ENCODE measurements at places on chromosomes 16 and 17.

DNA sequence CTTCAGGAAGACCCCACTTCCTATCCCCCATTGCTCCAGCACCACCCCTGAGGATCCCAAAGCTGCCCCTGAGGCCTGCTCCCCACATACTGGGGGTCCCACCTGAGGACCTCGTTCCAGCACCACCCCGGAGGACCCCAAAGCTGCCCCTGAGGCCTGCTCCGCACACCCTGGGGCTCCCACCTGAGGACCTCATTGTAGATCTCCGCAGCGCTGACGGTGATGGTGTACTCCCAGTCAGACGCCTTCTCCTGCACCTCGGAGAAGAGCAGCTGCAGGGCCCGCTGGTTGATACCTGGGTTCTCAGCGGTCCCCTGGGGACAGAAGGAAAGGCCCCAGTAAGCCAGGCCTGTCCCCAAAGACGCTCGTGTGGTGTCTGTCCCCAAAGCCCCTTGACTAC lies 26.4 kb downstream of the KATNB1 start:
- DNase-seq: no peak

- no peak for DNase-seq
Observed at GRCh38 chr16:56481468-56482122, 30.2 kb downstream of the OGFOD1 start.

GRCh38 chr17:17200311-17200710 lies 5.8 kb downstream of the PLD6 start:
- DNase-seq: no peak

DNA sequence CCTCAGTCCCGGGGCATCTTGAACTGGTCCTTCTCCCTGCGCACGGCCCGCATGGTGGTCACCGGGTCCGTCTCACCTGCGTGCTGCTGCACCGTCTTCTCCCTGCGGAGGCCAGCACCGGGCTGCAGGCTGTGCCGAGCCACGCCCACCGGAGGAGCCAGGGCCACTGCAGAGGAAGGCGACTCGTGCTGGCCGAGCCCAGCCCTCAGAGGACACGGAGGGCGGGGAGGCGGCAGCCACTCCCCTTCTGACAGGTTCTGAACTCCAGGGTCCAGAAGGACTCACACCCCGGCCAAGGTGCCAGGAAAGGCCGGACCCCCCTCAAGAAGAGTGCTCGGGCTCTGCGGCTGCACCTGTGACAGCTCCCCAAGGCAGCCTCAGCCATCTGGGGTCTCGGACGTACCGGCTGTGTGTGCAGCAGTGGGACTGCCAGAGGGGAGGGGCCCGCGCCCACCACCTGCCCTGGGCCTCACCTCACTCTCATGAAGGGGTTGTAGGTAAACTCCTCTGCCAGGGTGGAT lies 15.8 kb upstream of the IGFALS start:
- DNase-seq: no peak

DNA sequence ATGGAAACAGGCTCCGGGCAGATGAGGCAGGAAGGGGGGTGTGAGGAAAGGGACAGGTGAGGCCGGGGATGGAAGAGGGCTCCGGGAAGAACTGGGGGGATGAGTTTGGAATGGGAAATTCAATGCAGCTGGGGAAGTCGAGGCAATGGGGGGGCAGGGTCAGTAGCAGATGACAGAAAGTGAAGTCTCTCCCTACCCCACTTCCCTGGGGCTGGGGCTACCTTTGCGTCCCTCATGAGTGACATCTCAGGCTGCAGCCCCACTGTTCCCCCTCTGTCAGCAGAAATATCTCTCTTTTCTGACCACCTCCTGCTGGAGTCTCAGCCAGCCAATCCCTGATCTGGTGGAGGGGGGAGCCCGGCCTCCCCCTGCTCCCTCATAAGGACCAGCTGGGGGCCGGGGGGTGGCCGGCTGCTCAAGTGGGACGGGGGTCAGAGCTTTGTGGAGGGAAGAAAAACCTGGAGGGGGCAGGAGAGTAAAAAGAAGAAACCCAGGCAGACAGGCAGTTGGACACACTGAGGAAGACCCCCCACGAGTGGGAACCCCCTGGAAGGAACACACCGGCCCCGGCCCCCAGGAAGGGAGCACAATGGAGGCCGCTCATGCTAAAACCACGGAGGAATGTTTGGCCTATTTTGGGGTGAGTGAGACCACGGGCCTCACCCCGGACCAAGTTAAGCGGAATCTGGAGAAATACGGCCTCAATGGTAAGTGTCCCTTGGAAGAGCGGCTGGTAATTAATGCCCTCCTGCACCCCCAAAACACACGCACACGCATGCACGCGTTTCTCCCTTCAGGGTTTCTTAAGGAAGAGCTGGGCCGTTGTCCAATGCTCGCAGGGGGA lies at the start of gene ATP2A1:
Gene ATP2A1 (plus strand): TSS at position 406 of the 844 bp plus-strand sequence. CDS start 184 bp downstream, at position 590.
- DNase-seq: no peak

DNA sequence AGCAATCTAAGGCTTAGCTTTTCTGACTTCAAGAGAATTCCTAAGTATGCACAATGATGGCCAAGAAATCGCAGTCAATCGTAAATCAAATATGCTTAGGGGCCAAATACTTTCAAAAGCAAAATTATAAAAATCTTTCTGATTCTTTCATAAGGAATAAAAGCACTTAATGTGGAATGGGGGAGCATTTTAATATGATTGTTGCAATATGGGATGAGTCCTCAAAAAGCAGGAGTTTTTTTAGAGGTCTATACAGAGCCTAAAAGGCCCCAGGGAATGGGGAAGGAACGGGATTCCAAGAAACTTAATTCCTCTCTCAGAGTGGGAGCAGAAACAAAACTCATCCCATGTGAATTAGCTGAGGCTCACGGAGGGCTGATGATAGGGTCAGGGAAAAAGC lies 14.7 kb upstream of the SLC39A11 start:
- no peak for DNase-seq

Measured in stimulated activated CD4-positive, alpha-beta T cell treated with anti-CD3 and anti-CD28 coated beads, Interleukin-15, amount 100 ng/mL, for 24 hours (primary cell).